D341Med (cell line): ENCODE measurements at places on chromosomes 4 and X.

- DNase-seq: no peak
Observed at GRCh38 chr4:156734965-156735895, 236.4 kb downstream of the PDGFC start.

GRCh38 chr4:64857815-64858214 lies 448.6 kb upstream of the TECRL start:
- DNase-seq: no peak

- DNase-seq: no peak
Observed at GRCh38 chr4:48902266-48902665, 4.3 kb downstream of the OCIAD2 start.

- no peak for DNase-seq
Observed at GRCh38 chr4:38980903-38981676, 51.1 kb downstream of the TMEM156 start.

DNA sequence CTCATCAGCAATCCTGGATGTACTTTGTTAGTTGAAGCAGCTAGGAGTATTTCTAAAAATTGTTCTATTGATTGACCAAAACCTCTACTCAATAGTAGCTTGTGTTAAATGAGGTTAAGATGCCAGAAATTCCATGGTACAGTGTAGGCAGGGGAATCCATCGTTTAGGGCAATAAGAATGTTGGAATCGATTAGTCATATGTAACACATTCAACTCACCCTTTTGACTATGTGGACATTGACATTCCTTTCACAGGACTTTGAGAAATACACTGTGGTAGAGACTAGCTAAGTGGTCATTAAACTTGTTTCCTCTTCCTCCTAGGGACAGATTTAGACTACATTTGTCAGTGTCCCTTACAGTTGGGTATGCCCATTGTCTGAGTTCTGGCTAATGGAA lies 40.2 kb downstream of the KDM5C start:
- no peak for DNase-seq

DNA sequence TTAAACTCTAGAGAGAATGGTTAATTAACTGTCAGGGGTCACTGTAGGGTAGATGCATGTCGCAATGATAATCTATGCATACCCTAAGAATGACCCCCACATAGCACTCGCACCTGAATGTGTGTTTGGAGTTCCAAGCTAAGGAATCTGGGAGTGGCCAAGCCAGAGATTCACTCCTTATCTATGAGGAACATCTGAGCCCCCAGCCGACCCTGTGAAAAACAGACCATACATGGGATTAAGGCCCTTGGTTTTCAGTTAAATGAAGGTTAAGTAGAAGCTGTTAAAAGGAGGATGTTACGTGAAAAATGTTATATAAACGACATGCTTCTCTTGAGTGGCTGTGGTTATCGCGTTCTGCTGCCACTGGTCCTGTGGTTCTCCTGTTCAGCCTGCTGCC lies 147.2 kb downstream of the RELL1 start:
- DNase-seq: no peak

DNA sequence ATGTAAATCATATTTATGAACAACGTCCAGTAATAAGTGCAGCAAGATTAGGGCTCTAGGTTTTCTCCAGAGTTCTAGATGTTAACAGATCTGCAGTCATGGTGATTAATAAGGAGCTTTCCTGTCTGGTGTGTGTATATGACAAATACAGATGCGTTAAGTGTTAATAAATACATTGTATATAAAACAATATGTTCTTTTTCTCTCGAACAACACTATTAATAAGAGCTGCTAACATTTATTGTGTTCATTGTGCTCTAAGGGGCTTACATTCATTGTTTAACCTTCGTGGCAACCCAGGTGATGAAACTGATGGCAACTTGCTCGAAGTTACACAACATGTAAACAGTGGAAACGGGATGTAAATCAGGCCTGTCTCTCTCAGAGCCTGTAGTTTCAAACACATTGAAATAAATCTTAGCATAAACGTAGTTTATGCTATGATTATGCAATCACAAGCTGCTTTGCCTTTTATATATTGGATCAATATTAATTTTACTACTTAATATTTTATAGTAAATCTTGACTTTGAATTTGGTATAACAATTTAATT lies 547 bp upstream of the CLGN start:
- no peak for DNase-seq

GRCh38 chrX:72621625-72622485 lies 49.2 kb upstream of the HDAC8 start:
- no peak for DNase-seq

DNA sequence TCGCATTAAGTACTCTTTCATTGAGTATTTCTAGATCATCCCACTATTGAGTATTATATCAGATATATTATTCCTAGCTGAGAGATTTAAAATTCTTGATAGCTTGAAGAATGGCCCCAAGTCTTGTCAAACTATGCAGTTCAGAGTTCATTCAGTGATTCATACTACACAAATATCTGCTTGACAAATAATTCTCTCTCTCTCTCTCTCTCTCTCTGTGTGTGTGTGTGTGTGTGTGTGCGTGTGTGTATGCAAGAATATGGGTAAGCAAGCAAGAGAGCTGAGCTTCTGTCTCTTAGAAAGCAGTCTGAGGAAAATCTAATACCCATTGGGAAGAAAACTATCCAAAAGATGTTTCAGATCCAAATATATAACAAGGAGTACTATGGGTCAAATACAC lies 142.0 kb downstream of the SLC10A7 start:
- no peak for DNase-seq

GRCh38 chr4:77022560-77023179 lies 53.1 kb downstream of the CCNI start:
- DNase-seq: no peak

DNA sequence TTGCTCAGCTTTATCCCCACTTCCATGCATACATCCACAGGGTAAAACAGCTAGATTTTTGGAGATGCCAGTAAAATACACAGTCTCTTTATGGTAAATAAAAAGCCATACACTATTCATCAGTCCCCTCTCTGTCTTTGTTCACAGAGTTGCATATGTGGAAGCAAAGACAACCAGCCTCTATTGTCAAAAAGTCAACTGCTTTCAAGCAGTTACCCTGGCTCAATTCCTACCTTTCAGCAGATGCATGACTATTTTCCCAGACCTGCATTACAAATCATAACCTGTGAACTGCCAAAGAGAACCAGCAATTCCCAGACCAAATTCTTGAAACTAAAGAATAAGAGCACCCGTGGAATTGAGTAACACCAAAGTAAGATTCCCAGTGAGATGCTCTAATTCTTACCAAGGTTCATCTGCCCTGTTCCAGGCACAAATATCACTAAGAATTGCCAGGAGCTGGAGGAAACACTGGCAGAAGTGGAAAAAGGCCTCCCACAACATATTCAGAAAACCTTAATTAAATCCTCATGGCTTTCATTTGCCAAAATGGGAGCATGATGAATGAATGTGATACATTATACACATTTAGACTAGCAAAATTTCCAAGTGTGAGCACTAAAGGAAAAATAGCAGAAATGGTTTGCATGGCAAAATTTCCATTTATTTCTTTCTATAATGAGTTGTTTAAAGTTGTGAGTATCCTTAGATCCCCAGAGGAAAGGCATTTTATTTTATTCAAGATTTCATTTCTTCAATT lies 391.2 kb upstream of the ADGRL3 start:
- DNase-seq: no peak

- no peak for DNase-seq
Observed at GRCh38 chr4:67055319-67055718, 490.0 kb downstream of the CENPC start.

DNA sequence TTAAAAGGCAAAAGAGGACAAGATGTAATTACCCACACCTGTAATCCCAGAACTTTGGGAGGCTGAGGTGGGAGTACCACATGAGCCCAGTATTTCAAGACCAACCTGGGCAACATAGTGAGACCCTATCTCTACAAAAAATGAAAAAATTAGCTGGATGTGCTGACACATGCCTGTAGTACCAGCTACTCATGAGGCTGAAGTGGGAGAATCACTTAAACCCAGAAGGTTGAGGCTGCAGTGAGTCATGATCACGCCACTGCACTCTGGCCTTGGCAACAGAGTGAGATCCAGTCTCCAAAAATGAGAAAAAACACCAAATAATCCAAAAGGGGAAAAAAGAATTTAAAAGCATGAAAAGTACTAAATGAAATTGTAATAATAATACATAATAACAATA lies 30.8 kb downstream of the NR0B1 start:
- no peak for DNase-seq

- no peak for DNase-seq
Observed at GRCh38 chr4:11005300-11005699, 320.7 kb upstream of the CLNK start.

DNA sequence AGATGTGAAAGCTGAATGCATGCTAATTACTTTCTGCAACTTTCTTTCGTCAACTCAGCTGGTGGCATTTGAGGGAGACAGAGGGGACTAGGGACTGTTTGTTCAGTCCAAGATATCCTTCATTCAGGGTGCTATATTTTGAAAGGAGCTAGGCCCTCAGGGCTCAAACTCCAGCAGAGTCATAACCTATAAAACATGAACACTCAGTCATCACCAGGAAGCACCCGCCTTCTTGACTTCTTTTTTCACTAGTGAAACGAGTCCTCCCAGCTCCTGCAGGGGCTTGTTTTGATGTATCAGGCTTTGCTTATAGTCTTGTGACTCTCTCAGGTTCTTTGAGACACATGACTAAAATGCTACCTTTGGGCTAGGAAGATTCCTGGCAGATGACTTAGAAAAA lies 230.6 kb downstream of the PCDH7 start:
- no peak for DNase-seq

DNA sequence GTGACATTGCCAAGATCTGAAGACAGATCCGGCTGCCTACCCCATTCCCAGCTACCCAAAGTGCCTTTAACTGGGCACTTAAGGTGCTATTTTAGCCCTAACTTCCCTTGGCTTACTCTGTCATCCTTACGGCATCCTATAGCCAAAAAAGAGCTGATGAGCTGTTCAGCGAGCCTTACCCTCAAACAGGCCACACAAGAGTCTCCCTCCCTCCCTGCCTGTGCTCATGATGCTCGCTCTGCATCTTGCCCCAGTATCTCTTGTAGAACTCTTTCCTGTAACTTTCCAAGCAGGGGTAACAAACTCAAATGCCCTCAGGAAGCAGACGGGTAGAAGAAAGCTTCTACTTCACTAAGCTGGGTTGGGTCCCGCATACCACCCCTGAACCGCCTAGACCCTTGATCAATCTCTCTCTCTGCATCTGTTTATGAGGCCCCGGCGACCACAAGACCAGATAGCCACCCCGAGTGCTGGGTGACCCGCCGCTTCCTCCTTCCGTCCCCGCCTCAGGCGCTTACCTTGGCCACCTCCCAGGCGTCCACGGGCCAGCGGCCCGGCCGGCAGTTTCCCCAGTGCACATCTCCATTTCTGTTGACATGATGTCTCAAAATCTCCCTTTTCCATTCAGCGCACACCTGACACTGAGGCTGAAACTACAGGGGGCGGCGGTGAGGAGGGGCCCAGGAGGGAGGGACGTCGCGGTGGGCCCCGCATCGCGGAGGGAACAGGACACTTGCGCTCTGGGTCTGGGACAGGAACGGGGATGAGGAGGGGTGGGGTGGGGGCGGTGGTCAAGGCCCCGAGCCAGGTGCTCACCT lies 663 bp downstream of the CXorf38 start:
- DNase-seq: no peak

DNA sequence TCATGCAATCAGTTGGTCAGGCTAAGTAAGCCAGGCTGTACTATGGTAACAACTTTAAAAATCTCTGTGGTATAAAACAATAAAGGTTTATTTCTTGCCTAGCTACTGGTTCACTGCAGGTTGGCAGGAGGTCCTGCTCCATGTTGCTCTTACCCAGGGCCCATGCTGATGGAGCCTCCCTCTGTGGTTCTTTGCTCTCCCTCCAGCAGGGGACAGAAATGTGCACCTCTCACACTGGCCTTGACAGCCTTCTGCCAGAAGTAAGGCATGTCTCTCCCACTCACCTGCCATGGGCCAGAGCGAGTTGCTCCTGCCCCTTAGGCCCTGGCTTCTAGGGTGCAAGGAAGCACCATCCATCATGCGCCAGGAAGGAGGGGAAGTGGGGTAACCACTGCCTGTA lies 31.1 kb downstream of the CLDN22 start:
- DNase-seq: no peak

GRCh38 chrX:431056-431455 lies 44.3 kb upstream of the PPP2R3B start:
- DNase-seq: no peak

DNA sequence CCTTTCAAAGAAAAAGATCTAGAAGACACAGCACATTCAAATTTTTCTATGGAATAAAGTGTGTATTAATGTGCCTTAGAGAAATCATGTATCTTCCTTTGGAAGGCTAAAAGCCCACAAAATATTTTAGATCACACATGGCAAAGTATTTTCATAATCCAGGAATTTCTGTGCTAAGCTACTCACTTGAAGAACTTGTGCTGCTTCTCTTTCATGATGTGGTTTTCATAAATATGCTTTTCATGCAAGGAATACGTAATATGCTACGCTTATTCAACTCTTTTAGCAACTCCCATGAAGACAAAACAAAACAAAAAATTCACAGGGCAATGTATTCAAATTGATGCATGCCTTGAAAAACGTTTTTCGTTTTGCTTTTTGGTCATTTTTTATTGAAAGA lies 125.6 kb downstream of the ARHGAP24 start:
- DNase-seq: no peak
